Natural killer cell treated with Interleukin-12 subunit alpha and Interleukin-12 subunit beta and Interleukin-15 and Interleukin-18, amount 100 ng/mL, for 72 hours (primary cell): ENCODE measurements at places on chromosomes 1 and 21. TPM values are rescaled to one million over a fixed set of nuclear protein-coding genes. Genes with fewer than 3 reads are reported as not detected.

GRCh38 chr1:45753248-45754037, 3.0 kb upstream of the IPP start:
- H3K27ac ChIP-seq: no peak overlapping the region
- no peak for DNase-seq
- H3K36me3 ChIP-seq: peaks cover 6% of the 10 kb centered on the region
- no peak overlapping the region for H3K4me3 ChIP-seq
- peaks cover 8% of the 10 kb centered on the region for H3K4me1 ChIP-seq
- H3K27me3 ChIP-seq: no peaks in the 10 kb centered on the region

- no peak overlapping the region for H3K27ac ChIP-seq
- no peak overlapping the region for H3K4me3 ChIP-seq
- no peaks in the 10 kb centered on the region for H3K27me3 ChIP-seq
Measured at GRCh38 chr1:97350241-97350640, 570.6 kb downstream of the DPYD start.

PLD5 gene
- total RNA-seq: not detected

DNA sequence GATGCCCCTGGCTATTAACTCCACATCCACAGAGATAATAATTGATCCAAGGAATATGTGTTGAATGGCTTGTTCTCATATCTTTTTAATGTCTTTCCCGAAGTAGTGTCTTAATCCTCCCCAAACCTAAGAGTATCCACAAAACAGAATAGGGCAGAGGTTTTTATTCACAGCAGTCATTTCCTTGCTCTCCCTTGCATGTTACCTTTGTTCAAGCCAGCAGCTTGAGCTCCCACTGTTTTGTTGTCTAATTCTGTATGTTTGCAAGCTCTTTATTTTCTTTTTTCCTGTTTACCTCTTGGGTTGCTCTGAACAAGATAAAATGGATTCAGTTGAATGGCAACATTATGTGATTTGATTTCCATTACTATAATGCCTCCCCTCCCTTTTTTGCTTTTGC, 308.6 kb upstream of the ZP4 start:
- no peak overlapping the region for H3K27ac ChIP-seq
- H3K36me3 ChIP-seq: no peaks in the 10 kb centered on the region
- no peaks in the 10 kb centered on the region for H3K27me3 ChIP-seq
- no peaks in the 10 kb centered on the region for H3K4me1 ChIP-seq
- DNase-seq: no peak
- no peak overlapping the region for H3K4me3 ChIP-seq

GRCh38 chr1:168926236-168926635, 180.3 kb upstream of the ATP1B1 start:
- H3K27ac ChIP-seq: no peak overlapping the region
- H3K4me3 ChIP-seq: no peak overlapping the region
- H3K27me3 ChIP-seq: peaks cover 19% of the 10 kb centered on the region
- peaks cover 5% of the 10 kb centered on the region for H3K4me1 ChIP-seq

TDRD10 gene
- not detected for total RNA-seq

NBPF6 gene
- 0.52 TPM for total RNA-seq

FAM3B gene
- total RNA-seq: not detected

DNA sequence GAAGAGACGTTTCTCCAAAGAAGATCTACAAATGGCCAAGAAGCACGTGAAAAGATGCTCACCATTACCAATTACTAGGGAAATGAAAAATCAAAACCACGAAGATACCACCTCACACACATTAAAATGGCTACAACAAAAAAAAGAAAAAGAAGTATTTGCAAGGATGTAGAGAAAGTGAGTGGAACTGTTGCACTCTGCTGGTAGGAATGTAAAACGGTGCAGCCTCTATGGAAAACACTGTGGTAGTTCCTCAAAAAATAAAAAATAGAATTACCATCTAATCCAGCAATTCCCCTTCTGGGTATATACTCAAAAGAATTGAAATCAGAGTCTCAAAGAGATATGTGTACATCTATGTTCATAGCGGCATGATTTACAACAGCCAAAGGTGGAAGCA, 115.4 kb upstream of the EDN2 start:
- peaks cover 8% of the 10 kb centered on the region for H3K4me1 ChIP-seq
- no peaks in the 10 kb centered on the region for H3K27me3 ChIP-seq
- DNase-seq: no peak
- no peak overlapping the region for H3K27ac ChIP-seq

DNA sequence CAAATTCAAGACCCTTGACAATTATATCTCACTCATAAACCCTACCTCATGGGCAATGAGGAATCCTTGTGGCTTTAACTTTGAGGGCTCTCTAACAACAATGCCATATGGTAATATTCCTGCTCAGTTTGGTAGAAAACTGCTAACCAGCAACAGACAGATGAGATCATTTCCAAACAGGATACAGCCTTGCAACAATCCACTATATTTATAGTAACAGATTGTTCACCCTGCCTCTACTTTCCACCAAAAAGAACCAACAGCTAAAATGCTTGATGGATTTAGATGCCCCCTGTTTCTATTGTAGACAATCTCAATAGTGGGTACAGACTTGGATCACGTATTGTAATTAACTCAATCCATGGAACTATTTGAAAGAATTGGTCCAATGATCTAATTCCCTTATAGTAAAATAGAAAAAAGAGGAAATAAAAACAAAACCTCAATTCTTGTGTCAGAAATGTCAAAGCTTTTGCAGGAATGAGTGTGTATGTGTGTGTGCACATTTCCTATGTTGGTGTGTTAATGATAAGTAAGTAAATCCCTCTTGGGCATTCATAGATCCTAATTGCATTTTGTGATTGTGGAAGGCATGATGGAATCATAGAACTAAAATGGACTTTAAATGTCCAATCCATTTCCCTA, 100.0 kb upstream of the EDEM3 start:
- no peak for DNase-seq
- H3K4me1 ChIP-seq: peaks cover 21% of the 10 kb centered on the region
- no peak overlapping the region for H3K27ac ChIP-seq
- H3K27me3 ChIP-seq: no peaks in the 10 kb centered on the region
- peaks cover 12% of the 10 kb centered on the region for H3K36me3 ChIP-seq

GRCh38 chr1:91596474-91596873, 95.8 kb downstream of the CDC7 start:
- no peaks in the 10 kb centered on the region for H3K27me3 ChIP-seq
- peaks cover 32% of the 10 kb centered on the region for H3K4me1 ChIP-seq

BCL2L15 gene
- total RNA-seq: 3.0 TPM

TRABD2B gene
- total RNA-seq: not detected

RNF186 gene
- total RNA-seq: not detected

PCBP3 gene
- 0.43 TPM for total RNA-seq

- DNase-seq: no peak
- no peak overlapping the region for H3K4me3 ChIP-seq
- H3K27ac ChIP-seq: no peak overlapping the region
Measured at GRCh38 chr1:32104127-32104526, 3.7 kb upstream of the KPNA6 start.

FALEC gene
- total RNA-seq: not detected

DNA sequence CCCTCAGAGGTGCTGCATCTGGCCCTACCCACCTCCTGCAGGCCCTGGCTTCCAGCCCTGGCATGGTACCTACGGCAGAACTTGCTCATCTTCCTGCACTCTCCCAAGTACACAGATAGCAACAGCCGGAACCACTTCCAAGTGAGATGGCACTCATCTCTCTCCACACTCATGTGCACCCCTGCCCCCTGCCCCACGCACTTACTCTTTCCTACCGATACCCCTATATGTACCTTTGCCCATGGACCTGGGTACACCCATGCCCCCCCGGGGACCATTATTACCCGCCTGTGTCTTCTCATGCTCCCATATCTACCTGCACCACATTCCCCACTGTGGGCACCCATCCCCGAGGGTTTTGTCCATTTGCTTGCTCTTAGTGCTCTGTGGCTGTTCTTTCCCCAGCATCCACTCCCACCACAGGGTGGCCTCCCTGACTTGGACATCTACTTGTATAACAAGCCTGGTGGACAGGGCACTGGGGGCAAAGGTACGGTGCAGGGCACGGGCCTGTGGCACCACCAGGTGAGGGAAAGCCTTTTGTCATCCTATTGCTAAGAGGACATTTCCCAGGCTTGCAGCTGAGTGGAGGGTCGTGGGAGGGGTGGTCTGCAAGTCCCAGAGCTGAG, 14.7 kb downstream of the HYI start:
- no peak overlapping the region for H3K4me3 ChIP-seq
- no peaks in the 10 kb centered on the region for H3K4me1 ChIP-seq
- no peak overlapping the region for H3K27ac ChIP-seq
- no peaks in the 10 kb centered on the region for H3K27me3 ChIP-seq
- no peak for DNase-seq

- H3K4me1 ChIP-seq: peaks cover 69% of the 10 kb centered on the region
- H3K4me3 ChIP-seq: peak overlapping the region; percentile 76
- H3K27ac ChIP-seq: peak overlapping the region; percentile 91
- DNase-seq: no peak
Measured at GRCh38 chr1:89725011-89725370, 92.1 kb downstream of the LRRC8C start.

HPDL gene
- total RNA-seq: 8.6 TPM

CNR2 gene
- 3.8 TPM for total RNA-seq

- peak overlapping the region; percentile 90 for H3K27ac ChIP-seq
- no peaks in the 10 kb centered on the region for H3K36me3 ChIP-seq
- no peaks in the 10 kb centered on the region for H3K27me3 ChIP-seq
- peaks cover 20% of the 10 kb centered on the region for H3K4me1 ChIP-seq
- no peak for DNase-seq
- H3K4me3 ChIP-seq: peak overlapping the region; percentile 89
Measured at GRCh38 chr1:32291145-32291707, 657 bp upstream of the HDAC1 start.

GRCh38 chr1:204711103-204711946, 25.8 kb upstream of the LRRN2 start:
- no peak overlapping the region for H3K27ac ChIP-seq
- H3K4me3 ChIP-seq: no peak overlapping the region
- no peaks in the 10 kb centered on the region for H3K4me1 ChIP-seq
- no peaks in the 10 kb centered on the region for H3K36me3 ChIP-seq
- peaks cover 27% of the 10 kb centered on the region for H3K27me3 ChIP-seq
- no peak for DNase-seq

ZNF362 gene
- 6.7 TPM for total RNA-seq

DNA sequence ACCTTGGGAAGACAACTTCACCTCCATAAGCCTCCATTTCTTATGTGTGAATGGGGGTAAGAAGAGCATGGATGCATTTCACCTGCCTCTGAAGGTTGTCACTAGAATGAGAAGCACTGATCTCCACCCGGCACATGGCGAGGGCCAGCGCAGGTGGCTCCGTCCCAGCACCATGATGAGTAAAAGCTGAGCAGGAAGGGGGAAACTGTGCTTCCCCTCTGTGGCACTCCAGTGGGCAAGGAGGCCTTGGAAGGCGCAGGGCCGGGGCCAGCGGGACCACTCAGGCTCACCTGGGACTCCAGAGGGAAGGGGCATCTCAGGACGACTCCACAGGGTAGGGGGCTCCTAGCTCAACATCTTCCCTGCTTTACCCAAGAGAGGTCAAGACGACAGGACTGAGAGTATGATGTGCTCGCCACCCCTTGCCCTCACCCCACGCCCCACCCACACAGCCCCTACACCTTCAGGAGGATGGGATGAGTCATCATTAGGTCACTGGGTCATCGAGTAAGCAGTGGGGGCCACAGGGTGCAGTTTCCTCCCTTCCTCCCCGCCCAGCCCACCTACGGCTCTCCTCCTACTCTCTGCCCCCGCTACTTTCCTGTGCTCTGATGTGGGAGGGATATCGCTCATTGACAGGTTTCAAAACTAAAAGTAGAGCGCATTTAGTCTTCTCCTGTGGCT, 112.1 kb downstream of the HIVEP3 start:
- H3K4me3 ChIP-seq: peak overlapping the region; percentile 66
- no peaks in the 10 kb centered on the region for H3K36me3 ChIP-seq
- peaks cover 67% of the 10 kb centered on the region for H3K4me1 ChIP-seq
- H3K27me3 ChIP-seq: no peaks in the 10 kb centered on the region
- DNase-seq: peak; percentile 78
- H3K27ac ChIP-seq: peak overlapping the region; percentile 75
